Head of caudate nucleus (tissue), 42 donors: ENCODE measurements at places on chromosomes 6 and 20.
A peak's percentile ranks its signal among the peaks of the same experiment; 100 is the strongest.

DNA sequence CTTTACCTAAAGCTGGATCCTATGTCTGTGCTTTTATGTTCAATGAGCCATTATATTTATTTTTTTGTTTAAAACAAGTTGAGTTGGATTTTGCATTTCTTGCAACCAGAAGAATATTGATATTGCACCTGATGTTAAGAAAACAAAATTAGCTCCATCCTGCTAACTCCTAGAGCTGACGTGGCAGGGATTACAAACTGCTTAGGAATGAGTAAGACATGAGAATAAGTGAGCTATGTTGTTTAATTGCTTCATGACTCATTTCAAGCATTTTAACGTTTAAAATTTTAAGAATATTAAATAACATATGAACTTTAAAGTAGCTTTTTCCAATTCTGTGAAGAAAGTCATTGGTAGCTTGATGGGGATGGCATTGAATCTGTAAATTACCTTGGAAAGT, 663.5 kb downstream of the EPM2A start:
- no peak for DNase-seq

DNA sequence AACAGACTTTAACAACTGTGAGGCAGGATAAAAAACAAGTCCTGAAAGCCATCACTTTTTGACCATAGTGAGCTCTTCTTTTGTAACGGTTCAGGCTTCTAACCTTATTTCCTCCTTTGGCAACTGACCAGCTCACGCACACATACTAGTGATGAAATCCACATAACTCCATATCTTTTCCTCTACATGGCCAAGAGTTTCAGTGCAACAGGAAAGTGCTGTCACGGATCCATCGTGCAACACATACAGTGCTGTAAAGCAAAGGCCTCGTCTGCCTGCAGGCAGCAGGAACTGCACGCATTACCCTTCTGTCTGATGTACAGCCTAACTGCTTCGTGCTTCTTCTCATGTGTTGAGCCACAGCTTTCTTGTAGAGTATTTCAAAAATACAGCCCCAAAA, 108.5 kb downstream of the EPM2A start:
- DNase-seq: no peak

DNA sequence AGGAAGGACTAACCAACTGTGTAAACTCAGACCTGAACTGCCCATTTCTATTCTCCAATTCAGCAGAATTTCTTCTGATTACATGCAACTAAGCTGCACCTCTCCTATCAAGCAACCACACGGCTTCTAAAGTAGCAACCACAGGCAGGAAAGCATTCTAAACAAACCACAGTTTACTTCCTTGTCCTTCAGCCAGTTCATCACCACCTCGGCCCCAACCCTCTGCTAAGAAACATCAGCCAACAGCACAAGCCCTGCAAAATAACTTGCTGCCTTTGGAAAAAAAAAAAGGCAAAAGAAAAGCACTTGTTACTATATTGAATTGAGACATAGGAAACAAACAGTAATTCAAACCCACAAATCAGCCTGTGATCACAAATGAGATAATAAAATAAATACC, 140.3 kb downstream of the NFATC2 start:
- no peak for DNase-seq

- DNase-seq: no peak
These were observed at the start of gene NKX2-4 for GRCh38 chr20:21397341-21398108. Gene NKX2-4 (minus strand): TSS chr20:21397526. CDS start chr20:21397399, 127 bp downstream.

GRCh38 chr6:8939615-8940014, 504.3 kb upstream of the SLC35B3 start:
- DNase-seq: no peak

DNA sequence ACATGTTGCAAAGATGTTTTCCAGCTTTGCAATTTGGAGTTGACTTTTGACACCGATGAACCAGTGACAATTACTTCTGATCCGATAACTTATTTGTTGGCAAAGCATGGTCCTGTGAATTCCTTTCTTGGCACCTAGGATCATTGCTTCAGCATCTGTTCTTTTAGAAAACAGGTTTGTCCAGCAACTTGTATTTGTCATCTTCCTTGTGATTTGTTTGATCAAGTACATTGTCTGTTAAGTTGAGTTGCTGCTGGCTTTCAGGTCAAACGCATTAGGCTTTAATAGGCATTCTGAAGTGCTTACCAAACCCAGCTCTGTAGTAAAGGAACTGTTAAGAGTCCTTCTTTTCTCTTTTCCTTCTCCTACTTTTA, 192.4 kb upstream of the ZNF217 start:
- no peak for DNase-seq

DNA sequence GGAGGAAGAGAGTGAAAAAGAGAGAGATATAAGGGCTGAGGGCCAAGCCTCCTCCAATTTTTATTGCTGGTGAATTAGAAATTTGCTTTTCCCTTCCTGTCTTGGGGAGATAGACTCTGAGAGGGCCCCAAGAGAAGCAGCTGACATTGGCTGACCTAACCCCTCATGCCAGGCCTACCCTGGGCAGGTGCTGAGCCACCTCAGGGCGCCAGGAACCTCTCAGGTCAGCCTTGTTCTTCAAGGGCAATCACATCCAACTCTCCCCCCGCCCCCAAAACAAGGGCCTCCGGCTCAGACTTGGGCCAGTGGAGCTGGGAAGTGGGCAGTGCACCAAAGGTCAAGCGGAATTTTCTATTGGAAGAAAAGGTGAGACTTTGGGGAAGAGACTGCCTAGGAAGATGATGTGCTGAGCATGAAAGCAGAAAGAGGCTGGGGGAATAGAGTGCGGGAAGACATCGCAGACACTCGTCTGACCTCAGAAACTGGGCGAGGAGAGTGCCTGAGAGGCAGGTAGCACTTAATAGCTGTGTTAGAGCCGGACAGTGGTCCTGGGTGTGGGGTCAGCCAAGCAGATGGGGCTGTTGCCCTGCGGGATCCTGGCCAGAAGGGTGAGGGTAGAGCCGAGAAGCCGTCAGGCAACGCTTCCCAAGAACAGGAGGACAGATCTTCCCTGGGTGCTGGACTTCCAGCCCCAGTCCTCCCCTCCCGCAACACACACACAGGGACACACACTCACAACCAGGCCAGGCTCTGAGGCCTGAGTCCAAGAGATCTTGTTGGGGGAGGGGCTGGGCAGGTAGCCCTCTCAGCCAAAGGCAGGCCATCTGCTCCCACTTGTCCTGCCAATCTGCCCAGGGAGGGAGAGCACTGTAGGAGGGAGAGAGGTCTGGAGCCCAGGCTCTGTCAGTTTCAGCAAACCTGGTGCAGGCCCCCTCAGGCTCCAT, 3.7 kb upstream of the FASTKD5 start:
- no peak for DNase-seq

DNA sequence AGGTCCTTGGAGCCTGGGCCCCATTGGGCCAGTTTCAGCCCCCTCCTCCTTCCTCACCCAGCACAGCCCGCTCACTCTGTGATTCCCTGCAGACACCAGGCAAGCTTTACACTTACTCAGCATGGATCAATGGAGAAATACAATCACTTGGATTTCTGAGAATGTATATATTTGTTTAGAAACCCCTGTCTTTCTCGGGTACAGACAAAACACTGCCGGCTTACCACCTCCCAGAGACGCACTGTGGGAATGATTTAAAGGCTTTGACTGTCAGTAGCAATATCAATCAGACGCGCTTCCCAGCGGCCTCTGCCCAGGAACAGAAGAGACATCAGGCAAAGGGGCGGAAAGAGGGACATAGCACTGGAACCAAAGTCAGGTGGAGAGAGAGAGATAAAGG, 186.5 kb downstream of the MAFB start:
- DNase-seq: no peak

DNA sequence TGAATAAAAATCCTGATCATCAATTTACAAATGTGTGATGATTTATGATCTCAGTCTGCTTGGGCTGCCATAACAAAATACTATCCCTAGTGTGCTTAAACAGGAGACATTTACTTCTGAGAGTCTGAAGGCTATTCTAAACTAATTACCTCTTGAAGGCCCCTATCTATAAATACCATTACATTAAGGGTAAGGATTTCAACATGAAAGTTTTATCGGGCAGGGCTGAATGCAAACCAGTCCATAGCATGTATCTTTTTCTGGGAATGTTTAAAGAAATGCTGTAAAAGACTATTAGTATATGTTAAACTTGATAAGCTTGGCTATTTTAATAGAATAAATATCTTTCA, 48.2 kb downstream of the TRDN start:
- no peak for DNase-seq

- DNase-seq: no peak
These were observed 40.8 kb downstream of the PACSIN1 start for GRCh38 chr6:34506718-34507117.

GRCh38 chr6:151722342-151722741, 85.1 kb upstream of the ESR1 start:
- DNase-seq: no peak

DNA sequence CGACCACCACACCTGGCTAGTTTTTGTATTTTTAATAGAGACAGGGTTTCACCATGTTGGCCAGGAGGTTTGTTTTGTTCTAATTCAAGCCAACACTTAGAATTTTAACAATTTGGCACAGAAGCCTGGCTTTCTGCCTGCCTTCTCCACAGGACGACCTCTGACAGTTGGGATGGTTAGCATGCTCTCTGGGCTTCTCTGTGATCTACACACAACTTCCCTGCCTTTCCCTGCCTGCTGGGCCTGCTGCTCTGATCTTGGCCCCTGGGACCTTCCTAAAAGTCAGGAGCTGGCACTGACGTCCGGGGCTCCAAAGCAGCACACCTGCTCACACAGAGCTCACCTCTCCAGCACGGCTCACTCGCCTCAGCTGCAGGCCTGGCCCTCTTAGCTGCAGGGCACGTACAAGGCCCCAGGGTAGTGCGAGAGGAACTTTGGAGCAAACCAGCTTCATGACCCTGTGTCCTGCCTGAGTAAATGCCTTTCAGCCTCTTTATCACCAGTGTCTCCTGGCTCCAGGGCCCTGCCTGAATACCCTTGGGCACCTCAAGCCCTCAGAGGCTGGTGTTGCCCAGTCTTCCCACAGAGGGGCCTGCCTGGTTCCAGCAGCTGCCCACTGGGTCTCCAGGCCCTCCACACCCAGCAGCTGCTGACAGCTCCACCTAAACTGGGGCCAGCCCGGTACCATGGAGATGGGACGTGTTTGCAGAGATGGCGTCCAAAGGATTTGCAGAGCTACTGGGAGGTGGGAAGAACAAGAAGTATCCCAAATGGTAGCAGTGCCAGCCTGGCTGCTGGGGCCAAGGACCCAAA, 96.0 kb downstream of the PSMB1 start:
- DNase-seq: no peak

GRCh38 chr6:43861212-43861894, 91.3 kb downstream of the VEGFA start:
- no peak for DNase-seq

GRCh38 chr6:161546632-161547031, 272.8 kb upstream of the AGPAT4 start:
- no peak for DNase-seq

GRCh38 chr6:3904518-3904917, 55.3 kb downstream of the FAM50B start:
- DNase-seq: no peak

DNA sequence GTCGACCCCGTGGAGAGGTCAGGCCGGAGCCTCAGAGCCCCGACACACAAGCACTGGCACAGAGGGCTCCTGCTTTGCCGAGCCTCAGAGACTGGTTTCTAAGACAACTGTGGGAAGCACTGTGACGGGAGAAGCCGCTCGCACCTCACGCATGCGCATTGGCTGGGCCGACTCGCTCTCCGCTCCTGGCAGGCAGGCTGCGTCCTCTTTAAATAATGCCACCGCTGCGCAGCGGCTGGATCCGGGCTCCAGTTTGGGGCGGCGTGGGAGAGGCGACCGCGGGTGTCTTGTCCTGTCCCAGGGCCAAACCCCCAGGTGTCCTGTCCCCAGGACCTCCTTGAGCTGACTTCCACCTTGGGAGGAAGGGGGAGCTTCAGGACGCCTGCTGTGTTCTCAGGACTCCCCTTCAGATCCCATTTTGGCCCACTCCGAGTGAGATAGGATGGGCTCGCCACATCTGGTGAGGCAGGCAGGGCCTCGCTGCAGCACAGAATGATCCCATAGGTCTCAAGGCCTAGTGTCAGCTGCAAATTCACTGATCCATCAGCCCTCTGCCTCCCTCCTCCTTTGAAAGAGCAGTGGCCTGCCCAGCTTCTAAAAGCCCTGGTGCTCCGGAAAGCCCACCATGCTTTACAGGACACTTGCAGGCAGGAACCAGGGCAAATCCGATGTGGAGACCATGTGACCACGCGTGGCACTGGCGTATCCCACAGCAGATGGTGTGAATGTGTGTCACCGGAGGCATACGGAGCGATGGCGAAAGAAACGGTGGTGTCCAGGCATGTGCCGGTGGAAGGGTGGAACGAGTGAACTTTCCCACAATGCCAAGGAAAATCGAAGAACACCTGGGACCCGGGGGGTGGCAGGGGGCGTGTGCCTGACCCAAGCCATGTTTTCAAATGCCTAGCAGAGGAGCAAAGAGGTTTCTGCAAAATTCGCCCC, 169.3 kb upstream of the ZNF337 start:
- peak; percentile 90 for DNase-seq

GRCh38 chr6:22476811-22477390, 92.5 kb upstream of the HDGFL1 start:
- no peak for DNase-seq

- no peak for DNase-seq
These were observed 3.3 kb upstream of the PGK2 start for GRCh38 chr6:49790341-49790740.

GRCh38 chr6:107642095-107642860, 152.4 kb downstream of the SOBP start:
- DNase-seq: no peak

- DNase-seq: no peak
These were observed 278.5 kb downstream of the BMP7 start for GRCh38 chr20:56987986-56988385.

DNA sequence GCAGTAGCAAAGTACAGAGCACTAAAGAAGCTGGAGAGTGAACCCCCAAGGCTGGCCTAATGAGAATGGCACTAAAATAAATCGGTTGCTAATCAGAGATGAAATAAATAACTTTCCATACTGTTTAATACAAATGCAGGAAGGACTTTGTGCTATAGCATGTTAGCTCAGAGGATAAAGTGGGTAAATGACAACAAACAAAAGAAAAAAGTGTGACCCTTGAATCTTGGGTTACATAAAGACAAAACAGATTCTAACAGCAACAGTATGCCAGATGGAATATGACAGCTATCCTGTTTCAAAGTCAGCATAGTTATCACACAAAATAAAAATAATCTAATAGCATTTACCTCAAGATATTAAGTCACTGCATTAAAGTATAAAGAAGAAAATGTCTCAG, 622.7 kb downstream of the PHF3 start:
- no peak for DNase-seq

DNA sequence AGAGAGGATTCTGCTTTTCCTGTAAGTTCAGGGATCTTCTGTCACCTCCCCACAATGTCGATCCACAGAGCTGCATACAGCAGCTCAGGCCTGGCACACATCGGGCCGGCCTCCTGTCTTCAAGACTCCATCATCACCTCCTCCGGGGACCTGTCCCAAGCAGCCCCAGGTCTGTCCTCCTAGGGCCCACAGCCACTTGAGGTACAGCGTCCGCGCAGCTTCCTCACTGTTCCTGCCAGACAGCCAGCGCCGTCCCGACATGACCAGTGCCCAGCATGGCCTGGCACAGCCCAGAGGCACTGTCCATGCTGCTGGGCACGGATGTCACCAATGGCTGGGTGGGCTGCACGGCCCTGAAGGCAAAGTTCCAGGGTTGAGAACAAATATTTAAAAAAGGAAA, 101.6 kb downstream of the DLL1 start:
- DNase-seq: peak; percentile 35

- no peak for DNase-seq
These were observed 13.4 kb upstream of the BTN3A2 start for GRCh38 chr6:26351544-26351953.

GRCh38 chr6:6131492-6132109, 124.9 kb upstream of the NRN1 start:
- DNase-seq: no peak
